Esophagus squamous epithelium (tissue), 5 donors: ENCODE measurements at places on chromosomes 3 and 15.

GRCh38 chr15:100330221-100330620, 11.6 kb downstream of the ADAMTS17 start:
- no peak for DNase-seq

- DNase-seq: no peak
Measured at GRCh38 chr3:72889310-72890165, 1.7 kb downstream of the GXYLT2 start.

GRCh38 chr3:196688349-196688748, 23.7 kb downstream of the CEP19 start:
- no peak for DNase-seq

GRCh38 chr3:147038481-147038880, 367.9 kb downstream of the ZIC4 start:
- no peak for DNase-seq

- DNase-seq: no peak
Measured at GRCh38 chr15:79265167-79265566, 17.4 kb upstream of the ANKRD34C start.

- no peak for DNase-seq
Measured at GRCh38 chr3:105083945-105084344, 282.8 kb upstream of the ALCAM start.

GRCh38 chr3:32460031-32460749, 42.5 kb downstream of the CMTM6 start:
- no peak for DNase-seq

DNA sequence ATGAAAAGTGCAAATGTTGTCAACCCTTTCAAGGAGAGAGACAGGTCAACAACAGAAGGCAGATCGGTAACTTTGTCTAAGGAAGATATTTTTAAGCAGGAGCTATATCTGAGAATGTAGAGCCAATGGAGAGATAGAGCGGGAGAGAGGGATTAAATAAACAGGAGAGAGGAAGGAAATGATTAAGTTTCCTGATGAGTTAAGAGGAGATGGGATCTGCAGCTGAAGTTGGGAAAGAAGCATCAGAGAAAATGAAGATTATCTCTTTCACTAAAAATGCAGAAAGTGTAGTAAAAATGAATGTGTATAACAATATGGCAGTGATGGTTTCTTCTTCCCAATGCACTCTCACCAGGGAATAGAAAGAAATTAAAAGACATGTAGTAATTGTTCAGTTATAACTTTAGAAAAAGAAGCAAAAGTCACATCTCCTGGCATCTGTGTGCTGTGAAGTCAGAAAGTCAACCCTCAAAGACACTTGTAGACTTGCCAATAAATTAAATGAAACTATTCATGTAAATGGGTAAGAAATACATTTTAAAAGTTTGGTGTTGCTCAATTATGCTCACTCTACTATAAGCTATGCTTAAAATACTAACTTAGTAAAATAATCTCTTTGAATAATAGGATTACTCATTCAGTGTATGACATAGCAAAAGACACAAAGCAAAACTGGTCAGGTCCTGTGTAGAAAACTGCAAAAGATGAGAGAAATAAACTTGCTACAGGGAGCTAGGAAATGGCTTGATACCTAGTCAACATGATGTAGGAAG, 264.6 kb downstream of the ZIC4 start:
- DNase-seq: no peak

DNA sequence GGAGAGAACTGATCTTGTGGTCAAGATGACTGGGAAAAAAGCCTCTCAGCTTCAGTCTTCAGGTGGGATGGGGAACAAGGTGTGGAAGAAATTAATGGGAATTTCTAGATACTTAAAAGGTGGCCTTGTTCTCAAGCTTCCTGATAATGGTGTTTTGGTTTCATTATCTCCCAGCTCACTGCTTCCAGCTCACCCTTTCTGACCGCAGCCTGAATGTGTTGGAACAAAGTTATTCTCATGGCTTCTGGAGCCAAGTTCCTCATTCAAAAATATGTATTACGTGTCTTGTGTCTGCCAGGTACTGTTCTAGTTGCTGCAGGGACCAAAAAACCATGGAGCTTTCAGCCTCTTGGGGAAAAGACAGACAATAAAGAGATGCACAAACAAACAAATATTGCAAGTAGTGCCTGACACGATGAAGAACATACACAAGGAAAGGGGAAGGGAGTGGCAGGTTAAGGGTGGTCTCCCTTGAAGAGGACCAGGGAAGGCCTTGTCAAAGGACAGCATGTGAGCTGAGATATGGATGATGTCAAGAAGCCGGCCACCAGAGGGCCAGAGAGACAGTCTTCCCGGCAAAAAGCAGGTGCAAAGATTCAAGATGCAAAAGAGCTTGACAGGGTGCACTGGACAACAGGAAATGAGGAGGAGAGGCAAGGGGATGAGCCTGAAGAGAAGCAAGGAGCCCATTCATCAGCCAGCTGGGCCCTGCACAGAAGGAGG, 35.5 kb downstream of the ARRDC4 start:
- DNase-seq: no peak

- no peak for DNase-seq
Measured at GRCh38 chr15:90460142-90460824, 69.4 kb upstream of the CRTC3 start.

DNA sequence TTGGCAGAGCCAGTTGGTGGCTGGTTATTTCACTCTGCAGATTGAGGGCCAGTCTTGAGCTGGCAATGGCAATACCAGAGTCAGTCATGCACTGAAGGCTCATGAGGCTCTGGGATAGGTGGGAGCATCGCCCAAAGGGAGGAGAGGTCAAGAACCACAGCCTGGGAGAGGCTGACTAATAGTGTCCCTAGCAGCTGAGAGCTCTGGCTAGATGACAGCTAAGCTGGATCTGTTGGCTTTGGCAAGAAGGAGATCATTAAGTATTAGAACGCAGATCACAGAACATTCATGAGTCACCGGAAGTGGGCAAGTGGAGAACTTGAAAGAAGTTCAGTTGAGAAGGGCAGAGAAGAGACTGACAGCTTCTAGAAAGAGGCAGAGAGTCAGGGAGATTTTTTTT, 521.1 kb downstream of the NR2F2 start:
- no peak for DNase-seq

GRCh38 chr3:23944007-23944783, 891 bp upstream of the NR1D2 start:
- DNase-seq: no peak

- DNase-seq: no peak
Measured at GRCh38 chr15:100942656-100943425, 23.7 kb downstream of the LRRK1 start.

DNA sequence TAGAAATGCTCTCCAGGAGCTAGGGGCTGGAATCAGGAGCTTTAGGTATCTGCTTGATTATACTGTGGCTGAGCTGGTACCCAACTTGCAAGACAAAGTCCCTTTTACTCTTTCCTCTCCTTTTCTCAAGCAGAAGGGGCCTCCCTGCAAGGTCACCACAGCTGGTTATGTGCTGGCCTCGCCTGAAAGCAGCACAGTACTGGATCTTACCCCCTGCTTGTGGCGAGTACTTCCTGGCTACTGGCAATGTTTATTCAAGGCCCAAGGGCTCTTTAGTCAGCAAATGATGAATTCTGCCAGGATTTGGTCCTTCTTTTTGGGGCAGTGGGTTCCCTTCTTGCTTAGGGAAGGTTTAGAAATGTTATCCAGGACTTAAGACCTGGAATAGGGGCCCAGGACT, 234.6 kb downstream of the RAP2B start:
- no peak for DNase-seq

DNA sequence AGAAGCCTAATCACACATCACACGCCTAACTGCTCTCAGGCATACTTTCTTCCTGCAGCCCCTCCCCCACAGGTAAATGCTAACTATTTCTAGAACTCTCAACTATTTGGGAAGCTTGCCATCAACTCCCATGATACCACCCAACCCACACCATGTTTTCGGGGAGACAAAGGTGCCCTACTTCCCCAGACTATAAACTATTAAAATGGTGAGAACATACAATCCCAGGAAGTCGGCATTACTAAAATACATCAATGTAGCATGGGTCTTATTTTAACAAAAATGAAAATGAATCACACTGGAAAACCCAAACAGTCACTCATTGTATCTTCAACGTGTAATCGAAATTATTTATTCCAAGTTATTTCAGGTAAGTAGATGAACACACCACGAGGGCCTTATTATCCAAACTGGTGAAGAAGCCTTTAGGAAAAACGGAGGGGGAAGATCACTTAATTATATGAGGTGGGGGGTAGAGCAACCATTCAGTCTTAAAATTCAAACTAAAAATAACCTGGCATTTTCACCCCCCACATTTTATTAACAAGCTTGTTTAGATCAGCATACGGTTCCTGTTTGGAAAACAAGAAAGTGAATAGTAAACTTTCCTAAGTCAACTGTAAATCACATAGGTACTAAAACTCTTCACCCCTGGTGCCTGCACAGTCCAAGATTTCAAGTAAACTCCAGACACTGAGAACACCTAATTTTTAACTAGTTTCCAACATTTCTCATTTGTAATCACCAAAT, 1.9 kb downstream of the TBL1XR1 start:
- DNase-seq: no peak

- no peak for DNase-seq
Measured at GRCh38 chr3:70531063-70531657, 218.7 kb upstream of the MDFIC2 start.

- DNase-seq: no peak
Measured at GRCh38 chr15:73142802-73143762, 90.8 kb downstream of the NEO1 start.

DNA sequence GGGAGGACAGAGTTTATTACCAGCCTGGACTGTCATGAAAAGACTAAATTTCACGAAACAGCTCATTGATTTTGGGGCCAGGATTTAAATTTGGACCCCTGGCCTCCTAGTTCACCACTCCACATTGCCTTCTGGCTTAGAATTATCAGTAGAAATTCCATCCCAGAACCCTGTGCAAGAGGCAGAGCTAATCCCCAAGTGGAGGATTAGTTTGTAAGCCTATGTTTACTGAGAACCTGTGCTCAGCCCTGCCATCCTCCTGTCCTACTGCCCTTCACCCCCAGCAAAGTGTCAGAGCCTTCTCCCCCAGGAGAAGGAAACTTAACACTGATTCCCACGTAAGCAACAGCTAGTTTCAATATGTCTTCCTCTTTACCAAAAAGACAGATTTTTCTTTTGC, 99.4 kb downstream of the SST start:
- DNase-seq: no peak

DNA sequence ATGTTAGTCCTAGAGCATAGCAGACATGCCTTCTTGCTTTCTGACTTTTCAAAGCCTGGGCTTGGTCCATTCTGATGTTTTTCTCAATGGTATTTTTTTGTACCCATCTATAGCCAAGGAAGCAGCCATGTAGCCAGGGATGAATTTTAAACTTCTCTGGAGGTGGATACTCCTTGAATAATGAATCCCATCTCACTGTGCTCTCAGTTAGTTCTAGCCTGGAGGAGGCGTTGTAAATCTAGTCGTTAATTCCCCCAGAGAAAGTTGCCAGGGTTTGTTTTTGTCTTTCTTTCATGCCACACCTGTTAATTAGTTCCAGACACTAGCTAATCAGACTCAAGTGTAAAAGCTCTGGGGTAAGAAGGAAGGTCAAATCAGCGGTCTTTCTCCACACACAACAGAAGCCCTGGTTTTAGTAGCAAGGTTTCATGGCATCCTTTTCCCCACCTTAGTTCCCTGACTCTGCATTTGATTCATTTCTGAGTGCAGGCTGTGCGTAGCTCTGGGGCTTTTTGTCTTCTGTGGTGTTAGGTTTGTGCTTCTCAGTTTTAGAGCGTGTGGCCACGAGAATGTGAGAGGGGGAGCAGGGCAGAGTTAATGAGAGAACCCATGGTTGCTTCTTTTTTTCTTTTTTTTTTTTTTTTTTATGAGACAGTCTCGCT, 19.7 kb downstream of the PTPRG start:
- DNase-seq: no peak

- no peak for DNase-seq
Measured at GRCh38 chr15:53389271-53390037, 370.0 kb downstream of the WDR72 start.

GRCh38 chr3:64267721-64268604, 42.7 kb upstream of the PRICKLE2 start:
- DNase-seq: no peak

- no peak for DNase-seq
Measured at GRCh38 chr15:67944010-67944641, 104.3 kb upstream of the RNU6-1 start.

DNA sequence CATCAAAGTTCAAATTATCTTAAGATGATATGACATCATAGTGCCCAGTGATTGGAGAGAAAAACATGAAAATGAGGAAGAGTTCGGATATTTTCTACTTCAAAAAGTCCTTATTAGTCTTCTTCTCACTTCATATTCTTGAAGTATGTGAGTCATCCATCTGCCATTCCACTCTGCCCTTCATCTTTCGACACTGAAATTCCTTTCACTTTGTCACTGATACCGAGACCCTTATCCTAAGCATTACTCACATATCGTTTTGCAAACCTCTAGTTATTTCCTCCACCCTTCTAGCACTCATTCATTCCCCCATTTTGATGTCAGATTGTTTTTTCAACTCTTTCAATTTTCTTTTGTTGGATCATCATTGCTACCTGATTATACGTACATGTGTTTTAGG, 4.0 kb downstream of the OR5H14 start:
- DNase-seq: no peak

DNA sequence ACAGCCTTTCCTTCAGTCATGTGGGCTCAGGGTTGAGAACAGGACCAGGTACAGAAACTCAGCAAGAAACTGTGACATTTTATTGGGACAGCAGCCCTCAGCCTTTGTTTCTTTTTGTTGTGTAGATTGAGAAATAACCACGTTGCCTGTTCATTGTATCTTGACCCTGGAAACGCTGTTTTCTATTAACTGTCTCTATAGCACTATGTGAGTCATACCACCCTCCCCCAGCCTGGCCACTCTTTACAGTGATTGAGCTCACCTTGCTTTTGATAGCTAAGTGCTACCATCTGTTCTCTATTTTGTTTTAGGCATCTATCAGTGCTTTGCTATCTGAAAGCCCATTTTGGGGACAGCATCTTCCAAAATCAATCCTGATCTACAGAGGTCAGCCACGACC, 127.9 kb downstream of the CD47 start:
- no peak for DNase-seq

DNA sequence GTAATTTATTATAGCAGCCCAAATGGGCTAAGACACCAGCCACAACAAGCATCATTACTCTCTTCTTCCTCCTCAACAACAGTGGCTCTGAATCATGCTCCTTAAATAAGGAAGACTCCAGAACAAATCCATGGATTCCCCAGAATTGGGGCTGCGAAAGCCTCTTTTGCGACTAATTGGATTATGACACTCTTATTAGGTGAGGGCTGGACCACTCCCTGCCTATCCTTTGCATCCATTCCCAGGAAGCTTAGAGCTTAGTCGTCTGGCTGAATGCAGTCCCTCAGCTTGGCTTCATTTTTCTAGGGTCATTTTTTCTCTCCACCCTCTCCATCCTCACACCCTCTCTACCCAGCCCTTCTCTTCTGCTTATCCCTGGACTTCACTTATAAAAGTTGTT, 227.7 kb downstream of the ZNF621 start:
- no peak for DNase-seq

DNA sequence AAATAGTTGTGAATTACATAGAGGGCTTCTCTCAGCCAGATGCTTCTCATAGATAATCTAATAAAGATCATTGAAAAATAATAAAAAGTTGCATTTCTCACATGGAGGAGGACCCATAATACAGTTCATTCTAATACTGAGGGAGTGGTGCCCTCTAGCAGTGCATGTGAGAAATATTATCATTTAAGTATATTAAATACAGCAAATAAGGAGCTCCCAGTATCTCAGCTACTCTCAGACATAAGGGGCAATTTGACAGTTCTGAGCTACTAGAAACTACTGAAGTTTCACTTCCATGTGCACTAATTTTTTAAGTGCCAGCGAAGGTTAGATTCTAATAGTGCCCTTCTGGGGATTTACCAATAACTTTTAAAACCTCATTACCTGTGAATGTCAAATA, 188.3 kb downstream of the IL5RA start:
- DNase-seq: no peak

GRCh38 chr3:167991213-167991612, 104.5 kb downstream of the GOLIM4 start:
- no peak for DNase-seq
